ENCODE measurements at places on chromosomes 13 and 19.

DNA sequence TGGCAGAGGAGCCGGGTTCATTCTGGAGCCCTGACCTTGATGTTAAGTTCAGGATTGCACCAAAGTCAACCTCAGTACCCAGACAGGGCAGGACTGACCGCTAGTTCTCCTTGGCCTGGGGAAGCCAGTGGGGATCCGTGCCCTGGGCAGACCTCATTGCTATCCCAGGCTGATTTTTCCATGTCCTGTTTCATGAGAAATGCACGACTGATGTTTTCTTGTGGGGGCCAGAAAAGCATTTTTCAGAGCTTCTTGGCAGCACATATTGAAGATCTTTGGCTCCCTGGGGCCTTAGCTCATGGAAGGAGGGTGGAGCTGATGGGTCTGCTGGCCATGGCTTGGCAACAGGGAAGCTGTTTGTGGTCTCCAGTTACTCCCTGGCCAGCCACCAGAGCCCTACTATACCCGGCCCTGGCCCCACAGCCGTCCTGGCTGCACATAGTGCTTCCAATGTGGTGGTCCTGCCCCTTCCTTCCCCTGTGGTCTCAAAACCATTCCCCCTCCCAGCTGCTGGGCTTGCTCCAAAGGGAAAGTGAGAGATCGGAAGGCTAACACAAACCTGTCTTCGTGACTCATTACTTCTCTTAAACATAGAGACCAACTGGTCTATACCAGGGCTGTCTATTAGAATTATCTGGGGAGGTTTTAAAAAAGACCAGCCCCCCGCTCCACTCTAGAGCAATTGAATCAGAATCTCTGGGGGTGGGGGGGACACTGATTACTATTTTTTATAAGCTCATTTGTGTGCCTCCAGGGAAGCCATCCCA is 11.2 kb downstream of the IL17D start:
- DNase-seq: no peak

- no peak for DNase-seq
These were observed 74.3 kb downstream of the TM9SF2 start for GRCh38 chr13:99575376-99576120.

DNA sequence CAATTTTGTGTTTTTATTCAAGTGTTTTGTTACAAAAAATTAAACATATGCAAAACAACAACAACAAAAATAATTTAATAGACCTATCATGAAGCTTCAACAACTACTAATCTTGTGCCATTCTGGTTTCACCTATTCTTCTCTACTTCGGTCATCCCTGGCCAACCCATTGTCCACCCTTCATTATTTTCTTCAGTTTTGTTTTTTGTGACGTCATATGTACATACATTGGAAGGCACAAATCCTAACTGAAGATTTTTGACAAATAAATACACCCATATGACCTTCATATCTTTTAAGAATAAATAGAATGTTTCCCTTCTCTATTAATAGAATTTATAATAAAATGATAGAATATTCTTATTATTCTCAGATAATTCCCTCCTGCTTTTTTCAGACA is 69.2 kb downstream of the ZNF429 start:
- no peak for DNase-seq

DNA sequence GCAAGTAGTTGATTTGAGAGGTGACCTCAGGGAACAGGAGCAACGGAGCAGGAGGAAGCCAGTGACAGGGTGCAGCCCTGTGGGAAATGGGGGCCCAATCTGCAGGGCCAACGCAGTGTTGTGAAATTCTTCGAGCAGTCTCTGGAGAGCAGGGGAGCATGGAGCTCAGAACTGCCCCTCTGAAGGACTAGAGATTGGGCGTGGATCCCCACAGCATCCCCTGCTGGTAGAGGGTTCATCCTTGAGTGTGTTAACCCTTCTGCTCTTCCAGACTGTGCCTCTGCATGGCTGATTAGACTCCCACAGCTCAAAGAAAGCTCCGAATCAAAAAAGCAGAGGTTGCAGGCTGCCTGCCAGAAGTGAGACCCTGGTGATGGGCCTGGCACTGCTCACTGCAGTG is 77.9 kb upstream of the UQCRFS1 start:
- DNase-seq: no peak

GRCh38 chr13:96540670-96541069 is 450.8 kb downstream of the HS6ST3 start:
- no peak for DNase-seq

DNA sequence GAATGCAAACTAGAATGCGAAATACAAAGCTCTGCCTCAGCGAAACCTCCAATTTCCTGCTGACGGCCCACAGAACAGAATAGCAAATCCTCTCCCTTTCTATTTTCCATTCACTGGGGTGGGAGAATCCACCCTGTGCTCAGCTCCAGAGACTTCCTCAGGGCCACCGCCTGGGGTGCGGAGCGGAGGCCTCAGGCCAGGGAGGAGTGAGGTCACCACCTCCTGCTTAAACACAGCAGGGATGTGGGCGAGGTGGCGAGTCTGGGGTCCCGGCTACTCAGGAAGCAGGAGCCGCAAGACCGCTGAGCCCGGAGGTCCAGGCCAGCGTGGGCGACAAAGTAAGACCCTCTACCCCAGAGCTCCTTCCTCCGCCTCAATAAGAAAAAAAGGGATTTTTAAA is 666 bp upstream of the ZNF320 start:
- DNase-seq: no peak

- no peak for DNase-seq
These were observed 105.7 kb upstream of the SOX1 start for GRCh38 chr13:111961236-111961635.

DNA sequence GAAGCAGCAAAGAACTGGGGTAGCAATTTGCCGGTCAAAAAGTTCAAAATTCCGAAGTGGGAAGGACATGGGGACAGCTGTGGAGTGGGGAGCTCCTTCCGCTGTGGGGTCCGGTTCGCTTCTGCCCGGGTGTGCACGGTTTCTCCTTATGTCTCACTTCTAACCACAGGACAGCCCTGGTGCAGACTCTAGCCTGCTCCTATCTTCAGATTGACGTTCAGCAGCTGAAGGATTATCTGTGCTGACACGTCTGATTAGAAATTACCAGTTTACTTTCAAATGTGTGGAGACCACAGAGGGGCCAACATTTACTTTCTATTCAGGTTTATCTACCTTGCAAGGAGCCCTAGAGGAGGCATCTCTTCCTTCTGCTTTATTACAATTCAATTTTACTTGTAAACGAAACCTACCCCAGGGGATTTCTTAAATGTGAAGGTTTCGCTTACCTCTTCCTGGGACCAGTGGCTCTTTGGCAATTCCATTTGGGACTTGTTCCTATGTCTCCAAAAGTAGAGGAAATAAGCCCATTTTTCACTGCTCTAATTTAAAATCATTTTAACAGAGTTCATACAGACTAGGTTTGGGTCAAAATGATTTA is 27.3 kb downstream of the LHFPL6 start:
- no peak for DNase-seq

GRCh38 chr13:74210693-74211393 is 76.6 kb upstream of the KLF12 start:
- DNase-seq: no peak

DNA sequence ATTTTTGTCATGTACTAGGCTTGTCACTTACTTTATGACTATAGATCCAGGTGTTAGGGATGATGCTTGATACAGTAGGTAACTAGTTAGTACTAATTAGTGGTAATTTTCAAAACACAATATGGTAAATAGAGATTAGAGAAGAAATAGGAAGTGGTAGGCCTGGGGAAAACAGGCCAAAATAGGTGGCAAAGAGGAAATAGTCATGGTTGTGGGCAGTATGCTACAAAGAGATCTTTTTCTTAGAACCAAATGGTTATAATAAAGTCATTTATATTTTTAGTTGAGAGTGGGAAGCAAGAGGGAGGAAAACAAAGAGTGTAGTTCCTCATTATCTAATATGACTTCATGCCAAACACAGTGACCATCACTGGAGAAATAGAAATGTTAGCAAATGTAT is 9.1 kb upstream of the VWA8 start:
- no peak for DNase-seq

DNA sequence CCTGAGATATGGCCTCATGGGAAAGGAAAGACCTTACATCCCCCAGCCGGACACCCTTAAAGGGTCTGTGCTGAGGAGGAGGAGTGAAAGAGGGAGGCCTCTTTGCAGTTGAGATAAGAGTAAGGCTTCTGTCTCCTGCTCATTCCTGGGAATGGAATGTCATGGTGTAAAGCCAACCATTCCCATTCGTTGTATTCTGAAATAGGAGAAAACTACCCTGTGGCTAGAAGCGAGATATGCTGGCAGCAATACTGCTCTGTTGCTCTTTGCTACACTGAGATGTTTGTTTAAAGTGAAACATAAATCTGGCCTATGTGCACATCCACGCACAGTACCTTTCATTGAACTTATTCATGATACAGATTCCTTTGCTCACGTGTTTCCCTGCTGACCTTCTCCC is 783 bp upstream of the ZNF587B start:
- no peak for DNase-seq

- DNase-seq: no peak
These were observed 20.9 kb downstream of the CFAP97D2 start for GRCh38 chr13:114199954-114200353.

GRCh38 chr13:52130641-52131040 is 1.8 kb upstream of the NEK5 start:
- no peak for DNase-seq

All from activated gamma-delta T cell treated with Interleukin-2 at 50 U/mL for 16 hours (primary cell).